ENCODE measurements at places on chromosomes 4 and X. TPM values are rescaled to one million over a fixed set of nuclear protein-coding genes. Genes with fewer than 3 reads are reported as not detected.

RAI2 gene
- total RNA-seq = 28.0 TPM

KIAA1210 gene
- 4.9 TPM for total RNA-seq

PRRG3 gene
- total RNA-seq = 0.91 TPM

AFF1 gene
- 194 TPM for total RNA-seq

FGF5 gene
- not detected for total RNA-seq

NR3C2 gene
- 31.6 TPM for total RNA-seq

SPANXC gene
- total RNA-seq = not detected

SOX3 gene
- not detected for total RNA-seq

NAP1L5 gene
- 9.4 TPM for total RNA-seq

CENPVL2 gene
- total RNA-seq = not detected

MAGED4 gene
- total RNA-seq = 10.9 TPM

All from ureter (tissue), 1 donor.